ENCODE measurements at places on chromosomes 1 and 21.

DNA sequence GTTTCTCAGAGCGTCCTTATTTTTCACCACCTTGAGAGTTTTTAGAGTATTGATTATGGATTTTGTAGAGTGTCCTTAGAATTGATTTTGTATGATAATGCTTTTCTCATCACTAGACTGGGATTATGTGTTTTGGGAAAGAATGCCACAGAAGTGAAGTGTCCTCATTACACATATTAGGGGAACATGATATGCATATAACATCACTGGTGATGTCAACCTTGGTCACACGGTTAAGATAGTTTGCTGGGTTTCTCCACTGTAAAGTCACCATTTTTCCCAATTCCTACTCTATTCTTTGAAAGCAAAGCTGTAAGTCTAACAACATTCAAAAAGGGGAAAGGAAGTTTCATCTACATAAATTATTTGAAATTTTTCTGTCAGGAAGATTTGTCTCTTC, 39.6 kb upstream of the PALMD start:
- no peak for DNase-seq

DNA sequence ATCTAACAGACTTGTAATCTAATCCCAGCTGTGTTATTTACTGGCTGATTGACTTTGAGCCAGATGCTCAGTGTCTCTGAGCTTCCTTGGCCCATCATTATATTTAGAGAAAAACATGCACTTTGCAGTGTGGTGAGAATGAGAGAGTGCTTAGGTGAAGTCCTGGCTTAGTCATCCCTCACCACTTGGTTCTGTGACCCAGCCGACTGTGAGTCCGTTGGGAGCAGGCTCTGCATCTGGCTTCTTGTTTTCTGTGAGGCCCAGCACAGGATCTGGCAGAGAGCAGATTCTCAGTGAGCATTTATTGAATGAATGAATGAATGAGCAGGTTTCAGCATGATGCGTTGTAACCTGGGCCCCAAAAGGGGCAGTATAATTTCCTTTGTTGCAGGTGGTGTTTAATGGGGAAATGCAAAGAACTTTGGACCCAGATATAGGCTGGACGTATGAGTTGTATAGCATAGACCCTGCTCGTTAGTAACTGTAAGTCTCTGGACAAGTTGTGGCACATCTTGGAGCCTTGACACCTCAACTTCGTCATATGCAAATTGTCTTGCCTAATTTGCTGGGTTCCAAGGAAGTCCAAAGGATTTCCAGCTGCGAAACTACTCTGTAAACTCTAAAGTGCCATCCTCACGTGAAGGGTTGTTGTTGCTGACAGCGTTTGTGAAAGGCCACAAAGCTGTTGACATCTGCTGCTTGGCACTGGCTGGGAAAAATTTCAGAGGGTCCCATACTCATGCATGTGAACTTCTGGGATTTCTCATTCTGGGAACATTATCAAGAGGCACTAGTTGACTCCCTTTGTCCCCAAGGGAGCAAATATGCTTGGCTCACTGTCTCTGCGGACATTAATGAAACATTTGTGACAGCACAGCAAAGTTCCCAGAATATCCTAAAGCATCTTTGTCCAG, 138.8 kb upstream of the USP24 start:
- no peak for DNase-seq

GRCh38 chr21:35565204-35565611, 495.1 kb downstream of the SETD4 start:
- DNase-seq, result no peak

DNA sequence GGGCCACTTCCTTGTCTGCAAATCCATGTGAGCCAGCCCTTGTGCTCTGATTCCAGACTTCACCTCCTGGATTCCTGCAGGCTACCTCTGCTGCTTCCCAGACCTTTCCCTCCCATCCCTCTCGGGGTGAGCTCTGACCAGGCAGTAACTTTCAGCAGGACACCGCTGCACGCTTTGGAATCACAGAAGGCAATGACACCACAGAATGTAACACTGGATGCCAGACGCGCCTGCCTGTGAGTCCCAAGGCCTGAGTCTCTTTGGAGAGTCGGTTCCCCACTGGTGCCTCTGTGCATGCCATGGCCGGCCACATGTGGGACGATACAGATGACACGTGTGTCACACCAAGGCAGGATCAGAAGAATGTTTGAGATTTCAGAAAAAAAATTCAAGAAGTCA, 89.7 kb upstream of the ERRFI1 start:
- DNase-seq, result no peak

DNA sequence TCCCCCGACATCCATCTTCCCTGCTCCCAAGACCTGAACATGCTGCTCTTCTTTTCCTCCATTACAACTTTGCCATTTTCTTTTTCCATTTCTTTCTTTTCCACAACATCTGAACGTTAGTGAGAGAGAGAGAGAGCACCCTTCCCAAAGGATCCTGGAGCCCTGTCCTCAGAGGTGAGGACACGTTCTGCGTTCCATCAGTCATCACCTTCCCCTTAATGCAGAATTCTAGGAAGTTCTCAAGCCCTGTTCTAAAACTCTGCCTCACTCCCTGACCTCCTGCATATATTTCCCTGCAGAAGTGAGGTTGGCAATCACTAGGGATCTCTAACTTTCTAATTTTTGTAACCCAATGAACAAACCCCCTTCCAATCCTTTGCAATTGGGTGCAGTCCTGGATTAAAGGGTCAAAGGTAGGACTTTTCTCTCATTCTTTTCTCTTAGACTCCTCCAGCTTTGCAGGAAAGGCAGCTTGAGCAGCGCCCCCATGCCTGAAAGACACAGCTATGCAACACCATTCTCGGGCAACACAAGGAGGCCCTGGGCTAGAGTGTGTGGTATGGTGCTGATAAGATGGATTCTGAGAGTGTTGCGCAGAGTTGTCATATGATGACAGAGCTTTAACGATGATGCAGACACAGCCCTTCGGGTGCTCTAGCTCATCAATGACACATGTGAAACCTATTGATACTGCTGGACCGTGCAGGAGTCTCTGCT, 59.2 kb upstream of the TNR start:
- DNase-seq, result no peak

GRCh38 chr1:200150721-200151120, 123.2 kb downstream of the NR5A2 start:
- no peak for DNase-seq

GRCh38 chr1:159239551-159240220, 35.0 kb downstream of the ACKR1 start:
- no peak for DNase-seq

- no peak for DNase-seq
Measured at GRCh38 chr1:45929257-45929687, 125.9 kb downstream of the MAST2 start.

- DNase-seq, result no peak
Measured at GRCh38 chr21:40242586-40243265, 375.5 kb downstream of the PCP4 start.

GRCh38 chr1:166089804-166090203, 77.0 kb downstream of the FAM78B start:
- no peak for DNase-seq

- DNase-seq, result no peak
Measured at GRCh38 chr1:244836135-244836521, 670 bp downstream of the COX20 start.

- DNase-seq, result no peak
Measured at GRCh38 chr1:205535866-205536758, 31.6 kb downstream of the CDK18 start.

DNA sequence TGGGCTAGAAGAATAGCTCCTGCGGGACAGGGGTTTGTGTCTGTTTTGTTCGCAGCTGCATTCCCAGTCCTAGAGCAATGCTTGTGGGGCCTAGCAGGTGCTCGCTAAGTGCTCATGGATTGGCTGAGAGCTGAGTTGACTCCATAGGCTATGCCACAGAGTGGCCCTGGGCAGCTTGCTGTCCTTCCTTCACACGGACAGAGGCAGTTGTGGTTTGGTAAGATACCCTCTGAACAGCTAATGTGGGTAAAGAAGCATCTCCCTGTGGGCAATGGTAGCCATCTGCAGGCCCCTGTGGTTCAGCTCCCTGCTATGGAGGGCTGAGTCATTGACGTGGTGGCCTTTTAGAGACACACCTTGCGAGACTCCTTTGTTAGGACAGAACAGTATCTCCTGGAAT, 23.5 kb upstream of the LBR start:
- no peak for DNase-seq

GRCh38 chr1:30749691-30750583, 7.6 kb downstream of the LAPTM5 start:
- DNase-seq, result no peak

- no peak for DNase-seq
Measured at GRCh38 chr1:58927041-58927721, 143.3 kb upstream of the JUN start.

- DNase-seq, result no peak
Measured at GRCh38 chr1:3463408-3463863, 9.0 kb downstream of the ARHGEF16 start.

DNA sequence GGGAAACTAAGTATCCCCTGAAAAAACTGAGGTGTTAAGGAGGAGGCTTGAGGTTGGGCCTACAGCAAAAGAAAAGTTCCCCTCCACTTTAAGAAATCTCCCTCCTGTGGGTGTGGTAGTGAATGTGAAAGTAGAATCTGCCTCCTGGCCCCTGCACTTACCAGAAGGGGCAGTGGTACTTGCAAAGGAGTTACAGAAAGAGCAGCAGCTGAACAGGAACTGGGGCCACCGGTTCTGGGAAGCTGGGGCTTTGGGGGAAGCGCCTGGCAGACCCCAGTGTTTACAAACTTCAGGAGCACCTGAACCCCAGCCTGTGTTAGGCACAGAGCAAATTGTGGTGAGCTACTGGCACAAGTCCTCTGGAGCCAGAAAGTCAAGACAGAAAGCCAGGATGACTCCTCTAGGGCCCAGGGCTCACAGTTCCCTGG, 250.2 kb upstream of the FGGY start:
- no peak for DNase-seq

DNA sequence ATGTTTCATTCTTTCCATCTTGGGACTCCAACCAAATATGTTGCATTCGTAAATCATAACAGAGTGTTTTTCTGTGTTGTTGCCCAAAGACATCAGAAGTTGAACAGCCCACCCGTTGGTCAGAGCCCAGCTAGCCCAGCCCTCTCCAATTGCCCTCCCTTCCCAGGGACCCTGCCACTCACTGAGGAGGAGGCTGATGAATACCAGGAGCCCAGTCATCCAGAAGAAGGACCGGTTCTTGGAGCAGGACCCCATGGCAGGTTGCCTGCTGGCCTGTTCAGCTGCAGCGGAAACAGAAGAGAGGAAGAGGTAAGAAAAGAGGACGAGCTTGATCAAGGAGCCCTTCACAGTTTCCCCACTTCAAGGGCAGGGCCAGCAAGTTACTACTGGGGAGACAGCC, 172.2 kb upstream of the ETV3 start:
- DNase-seq, result no peak

DNA sequence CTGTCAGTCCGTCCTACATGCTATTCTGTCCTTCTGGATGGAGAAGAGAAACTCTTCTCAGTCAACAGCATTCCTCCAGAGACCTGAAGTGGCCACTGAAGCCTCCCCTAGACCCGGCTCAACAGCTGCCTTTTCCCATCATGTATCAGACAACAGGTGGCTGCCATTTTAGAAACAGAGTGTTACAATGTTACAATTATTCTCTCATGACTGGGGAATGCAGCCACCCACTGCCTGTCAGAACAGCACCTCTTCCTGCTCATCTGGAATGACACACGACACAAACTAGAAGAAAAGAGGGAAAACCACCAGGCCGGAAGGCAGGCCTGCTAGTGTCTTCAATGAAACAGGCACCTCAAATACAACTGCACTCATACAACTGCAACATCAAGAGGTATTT, 105.3 kb downstream of the PGBD5 start:
- no peak for DNase-seq

- no peak for DNase-seq
Measured at GRCh38 chr1:21911205-21912001, 25.7 kb downstream of the HSPG2 start.

- no peak for DNase-seq
Measured at GRCh38 chr1:230010603-230011332, 56.3 kb upstream of the GALNT2 start.

Data from stimulated activated CD8-positive, alpha-beta memory T cell treated with anti-CD3 and anti-CD28 coated beads, Interleukin-4, amount 100 ng/mL, for 4 hours (primary cell).